ENCODE measurements at places on chromosomes 6 and 20.

GRCh38 chr20:45968081-45968671, 3.8 kb downstream of the ZNF335 start:
- DNase-seq: no peak

DNA sequence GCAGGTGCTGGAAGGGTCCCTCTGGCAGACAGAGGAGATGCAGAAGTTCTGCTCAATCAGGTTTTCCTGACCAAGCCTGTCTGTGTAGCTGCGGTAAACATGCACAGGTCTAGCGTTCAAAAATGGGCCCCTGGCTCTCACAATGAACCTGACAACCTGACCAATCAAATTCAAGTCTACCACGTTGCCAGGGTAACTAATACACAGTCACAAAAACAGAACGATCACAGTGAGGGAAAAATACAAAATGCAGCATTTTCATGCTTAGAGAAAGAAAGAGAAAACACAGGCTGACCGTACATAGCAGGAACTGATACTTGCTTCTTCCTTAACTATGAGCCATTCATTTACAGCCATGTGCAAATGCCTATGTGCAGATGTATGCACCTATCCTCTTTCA, 353.1 kb upstream of the TSHZ2 start:
- DNase-seq: no peak

DNA sequence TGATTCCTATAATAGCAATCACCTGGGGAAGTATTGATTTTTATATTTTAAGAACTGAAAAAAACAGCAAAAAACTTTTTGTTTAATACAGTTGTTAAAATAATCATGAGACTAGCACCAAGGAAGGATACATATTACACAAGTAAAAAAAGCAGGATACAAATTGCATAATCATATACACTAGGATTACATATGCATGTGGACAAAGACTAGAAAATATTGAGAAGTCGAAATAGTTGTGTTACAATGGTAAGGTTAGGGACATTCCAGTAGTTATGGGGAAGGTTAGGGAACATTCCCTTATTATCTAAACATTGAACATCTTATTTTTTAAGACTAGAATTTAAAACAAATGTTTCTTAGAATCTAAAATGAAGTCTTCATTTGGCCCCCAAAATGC, 9.5 kb downstream of the NUS1 start:
- DNase-seq: no peak

- no peak for DNase-seq
These were observed 36.6 kb downstream of the EZR start for GRCh38 chr6:158782432-158783166.

DNA sequence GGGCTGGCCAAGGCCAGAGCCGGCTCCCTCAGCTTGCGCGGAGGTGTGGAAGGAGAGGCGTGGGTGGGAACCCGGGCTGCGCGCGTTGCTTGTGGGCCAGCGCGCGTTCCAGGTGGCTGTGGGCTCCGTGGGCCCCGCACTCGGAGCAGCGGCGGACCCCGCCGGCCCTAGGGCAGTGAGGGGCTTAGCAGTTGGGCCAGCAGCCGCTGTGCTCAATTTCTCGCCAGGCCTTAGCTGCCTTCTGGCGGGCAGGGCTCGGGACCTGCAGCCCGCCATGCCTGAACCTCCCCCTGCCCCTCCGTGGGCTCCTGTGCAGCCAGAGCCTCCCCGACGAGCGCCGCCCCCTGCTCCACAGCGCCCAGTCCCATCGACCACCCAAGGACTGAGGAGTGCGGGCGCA, 108.4 kb downstream of the GMPR start:
- DNase-seq: no peak
